ENCODE measurements at places on chromosomes 2 and 18.

DNA sequence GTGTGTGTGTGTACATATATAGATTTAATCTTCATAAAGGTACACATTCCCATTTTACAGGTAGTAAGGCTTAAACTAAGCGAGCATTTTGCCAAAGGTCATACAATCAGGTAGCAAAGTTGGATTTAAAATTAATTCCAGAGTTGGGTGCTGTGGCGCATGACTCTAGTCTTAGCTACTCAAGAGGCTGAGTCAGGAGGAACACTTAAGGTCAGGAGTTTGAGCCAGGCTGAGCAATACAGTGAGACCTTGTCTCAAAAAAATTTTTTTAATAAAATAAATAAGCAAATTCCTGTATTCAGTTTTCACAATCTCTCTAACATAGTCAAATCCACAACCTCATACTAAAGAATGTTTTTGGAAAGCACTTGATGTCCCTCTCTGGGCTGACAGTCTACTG is 111.5 kb upstream of the LDLRAD4 start:
- no peak for DNase-seq

GRCh38 chr2:102703305-102703704 is 58.5 kb upstream of the TMEM182 start:
- no peak for DNase-seq

DNA sequence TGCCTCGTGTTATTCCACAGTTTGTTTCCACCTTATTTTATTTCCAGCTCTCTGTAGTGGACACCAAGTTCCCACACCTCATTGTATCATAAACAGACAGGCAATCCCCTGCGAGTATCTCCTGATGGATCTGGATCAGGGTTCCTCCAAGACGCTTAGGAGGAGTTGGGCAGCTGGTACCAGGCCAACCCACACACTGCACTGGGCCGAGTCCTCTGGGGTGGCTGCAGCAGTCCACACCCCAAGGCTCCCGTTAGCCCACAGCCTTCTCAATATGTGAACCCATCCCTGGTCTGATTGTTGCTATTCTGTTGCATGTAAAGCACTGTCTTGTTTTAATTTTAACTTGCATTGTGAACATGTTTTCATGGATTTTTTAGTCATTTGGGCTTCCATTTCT is 178.8 kb upstream of the RAB6C start:
- DNase-seq, result no peak

- no peak for DNase-seq
Observed at GRCh38 chr18:69590150-69590549, 189.5 kb downstream of the DOK6 start.

GRCh38 chr2:136135921-136136906 is 18.3 kb upstream of the CXCR4 start:
- DNase-seq, result peak; percentile 60

DNA sequence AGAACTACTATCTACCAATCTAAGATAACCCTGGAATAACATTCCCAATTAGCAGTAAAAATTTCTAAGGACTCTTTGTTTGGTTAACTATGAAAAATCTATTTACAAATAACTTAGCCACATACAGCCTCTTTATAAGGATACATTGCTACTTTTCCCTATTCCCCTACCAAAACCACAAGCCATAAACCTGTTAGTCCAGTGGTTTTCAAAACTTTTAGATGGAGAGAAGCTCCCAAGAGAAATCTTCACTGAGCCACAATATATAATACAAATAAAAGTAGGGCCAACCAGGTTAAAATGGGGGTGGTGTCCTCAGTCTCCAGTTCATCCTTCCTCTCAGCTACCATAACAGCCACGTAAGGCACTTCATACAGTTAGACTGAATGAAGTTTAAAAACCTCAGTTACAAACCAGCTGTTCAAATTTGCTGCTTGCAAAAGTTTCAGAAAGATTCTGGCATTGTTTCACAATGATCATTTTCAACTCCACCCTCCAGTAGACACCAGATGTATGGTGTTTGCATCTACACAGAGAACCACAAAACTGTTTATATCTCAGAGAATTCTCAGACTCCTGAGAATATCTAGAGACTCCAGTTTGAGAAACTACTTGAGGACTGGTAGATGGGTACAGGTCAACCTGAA is 26.0 kb downstream of the SOS1 start:
- no peak for DNase-seq

DNA sequence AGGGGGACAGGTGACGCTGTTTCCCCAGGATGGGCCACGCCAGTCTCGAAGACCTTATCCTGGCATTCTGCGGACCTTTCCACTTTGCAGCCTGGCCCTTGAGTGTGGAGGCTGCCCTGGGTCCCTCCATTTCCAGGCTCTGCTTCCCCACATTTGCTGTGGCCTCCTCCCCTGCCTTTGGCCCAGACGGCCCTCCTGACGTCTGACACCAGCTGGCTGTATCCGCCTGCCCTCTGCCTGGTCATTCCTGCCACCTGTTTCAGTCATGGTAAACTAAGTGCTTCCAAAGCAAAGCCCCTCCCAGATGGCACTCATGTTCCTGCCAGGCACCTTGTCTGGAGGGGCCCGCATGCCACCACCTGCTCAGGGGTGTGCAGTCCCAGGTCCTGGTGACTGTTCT is 95.1 kb downstream of the ASB1 start:
- DNase-seq, result no peak

- DNase-seq, result no peak
Observed at GRCh38 chr2:26576565-26577441, 64.4 kb downstream of the CIB4 start.

- DNase-seq, result no peak
Observed at GRCh38 chr2:21228041-21228895, 104.5 kb downstream of the TDRD15 start.

GRCh38 chr18:59846814-59847490 is 52.8 kb upstream of the PMAIP1 start:
- DNase-seq, result no peak

- no peak for DNase-seq
Observed at GRCh38 chr18:34772887-34773286, 62.8 kb downstream of the DTNA start.

- no peak for DNase-seq
Observed at GRCh38 chr2:101295895-101296294, 12.6 kb downstream of the RNF149 start.

DNA sequence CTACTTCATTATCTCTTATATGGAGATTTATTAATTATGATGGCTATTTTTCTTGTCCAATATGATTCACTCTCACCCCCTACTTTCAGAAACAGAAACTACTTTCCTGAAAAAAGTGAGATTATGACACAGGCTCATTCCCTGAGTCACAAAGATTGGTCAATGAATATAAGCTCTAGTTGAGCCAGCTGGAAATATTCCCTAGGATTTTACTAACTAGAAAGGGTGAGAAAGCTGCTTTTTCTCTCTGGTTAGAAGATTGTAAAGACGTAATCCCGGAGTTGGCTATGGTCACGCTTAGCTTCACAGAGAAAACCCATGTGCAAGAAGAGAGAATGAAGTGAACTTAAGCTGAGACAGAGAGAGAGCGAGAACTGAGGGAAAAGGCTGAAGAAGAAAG is 223.7 kb upstream of the SMAD7 start:
- no peak for DNase-seq

GRCh38 chr2:138492160-138492559 is 9.4 kb upstream of the SPOPL start:
- DNase-seq, result no peak

DNA sequence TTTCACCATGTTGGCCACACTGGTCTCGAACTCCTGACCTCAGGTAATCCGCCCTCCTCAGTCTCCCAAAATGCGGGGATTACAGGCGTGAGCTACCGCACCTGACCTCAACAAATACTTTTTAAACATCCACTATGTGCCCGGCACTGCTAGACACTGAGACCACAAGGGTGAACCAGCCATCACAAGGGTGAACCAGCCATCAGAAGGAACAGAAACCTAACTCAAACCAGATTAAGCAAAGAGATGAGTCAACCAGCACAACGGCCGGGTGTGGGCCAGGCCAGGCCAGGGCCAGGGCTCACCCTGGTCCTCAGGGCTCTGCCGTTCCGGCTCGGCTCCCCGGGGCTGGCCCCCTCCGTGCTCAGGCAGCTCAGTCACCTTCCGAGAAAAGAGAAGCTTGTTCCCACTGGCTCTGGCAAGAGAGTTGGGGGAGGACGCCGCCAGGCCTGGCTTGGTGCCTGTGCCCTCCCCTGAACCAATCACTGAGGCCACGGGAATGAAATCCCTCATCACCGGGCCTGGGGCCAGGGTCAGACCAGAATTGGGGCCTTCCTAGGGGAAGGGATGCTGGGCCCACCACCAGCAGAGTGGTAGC is 4.4 kb downstream of the TEX44 start:
- DNase-seq, result no peak

GRCh38 chr2:192546565-192546964 is 351.8 kb upstream of the TMEFF2 start:
- no peak for DNase-seq

DNA sequence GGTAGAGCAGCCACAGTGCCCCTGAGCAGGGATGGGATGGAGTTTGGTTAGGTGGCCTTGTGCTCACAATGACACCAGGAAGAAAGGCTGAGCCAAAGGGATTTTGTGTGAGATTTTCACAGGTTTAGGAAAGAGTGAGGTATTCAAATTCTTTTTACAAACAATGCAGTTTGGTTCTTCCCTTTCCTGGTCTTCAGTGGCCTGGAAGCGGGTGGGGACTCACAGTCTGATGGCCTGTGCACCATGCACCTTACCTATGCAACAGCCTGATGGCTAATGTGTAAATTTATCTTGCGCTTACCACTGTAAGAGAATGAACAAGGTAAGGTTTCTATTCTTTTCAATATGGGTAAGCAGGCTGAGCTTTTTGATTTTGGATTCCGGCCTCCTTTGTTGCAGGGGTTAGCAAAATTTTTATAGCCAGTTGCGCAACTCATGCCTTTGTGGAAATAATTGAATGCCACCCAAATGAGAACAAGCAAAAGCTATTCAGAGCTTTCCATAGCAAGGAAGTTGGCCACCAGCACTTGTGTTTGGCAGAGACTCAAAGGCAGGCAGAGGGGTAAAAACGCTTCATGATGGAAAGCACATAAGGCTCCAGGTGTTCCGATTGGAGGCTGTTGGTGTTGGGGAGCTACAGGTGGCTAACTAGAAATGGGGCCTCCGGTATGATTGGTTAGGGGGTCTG is 23.8 kb upstream of the IL1R2 start:
- no peak for DNase-seq

DNA sequence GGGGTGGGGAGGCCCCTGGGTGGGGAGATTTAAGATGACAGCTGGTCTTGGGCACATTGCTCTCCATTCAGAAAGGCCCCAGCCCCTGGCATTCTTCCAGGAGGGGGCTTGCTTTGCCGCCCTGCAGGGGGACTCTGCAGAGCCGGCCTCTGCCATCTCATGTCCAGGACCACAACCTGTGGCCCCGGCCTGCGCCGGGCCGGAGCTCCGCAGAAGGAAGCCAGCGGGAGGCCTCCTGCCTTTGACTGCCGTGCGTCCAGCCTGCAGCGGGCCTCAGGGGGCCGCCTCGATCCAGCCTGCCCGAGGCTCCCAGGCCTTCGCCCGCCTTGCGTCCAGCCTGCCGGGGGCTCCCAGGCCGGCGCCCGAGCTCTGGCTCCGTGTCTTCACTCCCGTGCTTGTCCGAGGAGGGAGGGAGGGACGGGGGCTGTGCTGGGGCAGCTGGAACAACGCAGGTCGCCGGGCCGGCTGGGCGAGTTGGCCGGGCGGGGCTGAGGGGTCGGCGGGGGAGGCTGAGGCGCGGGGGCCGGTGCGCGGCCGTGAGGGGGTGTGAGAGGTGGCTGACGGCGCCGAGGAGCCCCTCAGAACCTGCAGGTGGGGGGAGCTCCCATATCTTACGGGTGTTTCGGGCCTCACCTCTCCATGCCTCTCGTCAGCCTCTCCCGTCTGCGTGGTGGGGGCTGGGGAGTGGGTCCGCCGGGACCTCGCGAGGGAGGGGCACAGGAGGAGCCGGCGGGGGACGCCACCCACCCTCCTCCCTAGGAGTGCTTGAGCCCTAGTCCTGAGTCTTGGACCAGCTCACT is 20.4 kb downstream of the GPC1 start:
- DNase-seq, result no peak

DNA sequence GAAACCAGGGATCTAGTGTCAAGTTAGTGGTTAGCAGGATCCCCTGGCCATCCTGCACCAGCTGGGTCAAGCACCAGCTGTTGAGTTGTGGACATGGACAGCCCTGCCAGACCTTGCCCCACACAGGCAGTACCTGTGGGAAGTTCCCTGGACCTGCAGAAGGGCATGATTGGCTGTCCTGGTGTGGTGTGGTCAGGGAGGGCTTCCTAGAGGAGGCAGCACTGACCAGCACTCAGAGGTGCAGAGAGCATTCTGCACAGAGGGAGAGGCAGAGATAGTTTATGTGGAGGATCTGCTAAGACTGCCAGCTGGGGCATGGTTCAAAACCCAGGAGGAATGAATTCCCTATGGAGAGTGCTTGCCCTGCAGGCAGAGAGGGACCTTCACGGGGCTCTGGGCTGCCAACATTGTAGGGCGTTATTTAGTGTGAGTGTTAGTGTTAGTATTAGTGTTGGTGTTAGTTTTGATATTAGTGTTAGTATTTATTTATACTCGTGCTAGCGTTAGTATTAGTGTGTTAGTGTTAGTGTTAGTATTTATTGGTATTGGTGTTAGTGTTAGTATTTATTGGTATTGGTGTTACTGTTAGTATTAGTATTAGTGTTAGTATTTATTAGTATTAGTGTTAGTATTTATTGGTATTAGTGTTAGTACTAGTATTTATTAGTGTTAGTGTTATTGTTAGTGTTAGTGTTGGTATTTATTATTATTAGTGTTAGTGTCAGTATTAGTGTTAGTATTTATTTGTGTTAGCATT is 31.9 kb downstream of the TWIST2 start:
- no peak for DNase-seq

DNA sequence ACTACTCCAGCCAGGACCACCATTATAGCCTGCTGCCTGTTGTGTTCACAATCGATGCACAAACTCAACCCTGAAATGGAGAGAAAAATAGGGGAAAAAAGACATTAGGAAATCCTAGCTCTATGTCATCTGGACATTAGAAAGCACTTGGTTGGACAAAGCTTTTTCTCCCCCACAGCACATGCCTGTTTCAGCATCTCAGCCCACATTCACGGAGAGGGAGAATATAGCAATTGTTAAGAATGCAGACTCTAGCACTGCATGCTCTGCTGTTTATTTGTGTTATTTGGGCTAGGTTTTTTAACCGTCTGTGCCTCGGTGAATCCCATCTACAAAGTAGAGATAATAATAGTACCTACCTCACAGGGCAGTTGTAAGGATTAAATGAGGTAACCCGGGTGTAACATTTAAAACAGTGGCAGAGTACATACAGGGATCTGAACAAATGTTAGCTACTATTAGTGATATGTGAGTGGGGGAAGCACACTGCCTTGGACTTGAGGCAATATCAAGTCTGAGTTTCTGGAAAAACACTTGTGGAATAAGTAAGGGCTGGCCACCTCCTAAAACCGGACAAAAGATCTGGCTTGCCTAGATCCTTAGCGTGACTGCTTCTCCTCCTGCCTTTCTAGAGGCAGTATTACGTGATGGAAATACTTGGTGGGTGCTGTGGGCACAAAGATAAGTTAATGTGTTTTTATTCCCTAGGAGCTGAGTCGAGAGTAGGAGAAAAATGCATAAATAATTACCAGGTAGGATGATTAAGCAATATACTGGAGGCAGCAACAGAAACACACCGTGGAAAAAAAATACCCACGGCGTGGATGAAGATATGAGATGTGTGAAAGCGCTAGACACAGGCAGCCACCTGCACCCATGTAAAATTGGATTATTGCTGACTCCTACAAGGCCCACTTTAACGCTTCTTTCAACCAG is 1.0 kb upstream of the PPP1CB start:
- DNase-seq, result peak; percentile 65

All from stimulated activated naive CD4-positive, alpha-beta T cell (primary cell).